ENCODE measurements at places on chromosomes 5 and 9. TPM values are rescaled to one million over a fixed set of nuclear protein-coding genes. Genes with fewer than 3 reads are reported as not detected.

Gene SLC36A2
- 0.62 TPM for polyA plus RNA-seq

Gene SNAPC4
- polyA plus RNA-seq = 5.4 TPM

Gene PURA
- 9.6 TPM for polyA plus RNA-seq

Gene GDNF
- polyA plus RNA-seq = 11.2 TPM

Gene TRIM52
- polyA plus RNA-seq = 17.1 TPM

Gene HAND1
- not detected for polyA plus RNA-seq

Gene IL17B
- polyA plus RNA-seq = 316 TPM

DNA sequence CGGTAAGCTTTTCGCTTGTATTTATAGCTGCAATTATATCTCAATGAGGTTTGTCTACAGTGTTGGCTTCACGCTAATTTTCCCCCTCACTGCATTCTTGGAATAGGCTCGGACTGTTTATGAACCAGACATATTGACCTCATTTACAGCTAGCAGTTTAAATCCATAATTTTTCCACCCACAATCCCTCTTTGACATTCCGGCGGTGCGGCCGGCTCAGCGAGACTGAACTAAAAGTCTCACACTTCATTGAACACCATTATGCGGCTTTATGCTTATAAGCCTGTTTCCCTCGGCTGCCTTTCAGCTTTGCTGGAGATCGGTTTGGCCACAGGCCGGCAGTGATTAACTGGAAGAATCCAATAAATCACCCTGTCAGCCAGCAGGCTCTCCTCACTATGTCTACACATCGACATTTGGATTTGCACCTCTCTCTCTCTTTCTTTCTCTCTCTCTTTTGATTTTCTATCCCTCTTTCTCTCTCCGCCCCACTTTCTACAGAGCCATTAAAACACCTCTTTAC, 315.0 kb upstream of the TLE4 start:
- peak; percentile 13 for DNase-seq

DNA sequence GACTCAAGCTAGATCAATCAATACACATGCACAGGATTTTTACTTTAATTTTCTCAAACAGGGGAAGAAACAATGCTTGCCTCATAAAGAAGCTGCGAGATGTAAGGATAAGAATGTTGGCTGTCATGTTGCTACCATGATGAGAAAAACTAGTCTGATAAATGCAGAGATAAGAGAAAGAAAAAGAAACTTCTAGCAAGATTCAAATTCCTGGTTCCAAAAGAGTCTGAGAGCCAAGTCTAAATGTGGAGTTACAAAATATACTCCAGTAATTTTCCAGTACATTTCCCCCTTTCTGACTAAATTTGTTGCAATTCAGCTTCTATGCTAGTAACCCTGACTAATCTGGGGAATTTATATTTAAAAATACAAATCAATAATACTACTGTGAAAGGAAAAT, 10.4 kb upstream of the ANXA1 start:
- DNase-seq = no peak

DNA sequence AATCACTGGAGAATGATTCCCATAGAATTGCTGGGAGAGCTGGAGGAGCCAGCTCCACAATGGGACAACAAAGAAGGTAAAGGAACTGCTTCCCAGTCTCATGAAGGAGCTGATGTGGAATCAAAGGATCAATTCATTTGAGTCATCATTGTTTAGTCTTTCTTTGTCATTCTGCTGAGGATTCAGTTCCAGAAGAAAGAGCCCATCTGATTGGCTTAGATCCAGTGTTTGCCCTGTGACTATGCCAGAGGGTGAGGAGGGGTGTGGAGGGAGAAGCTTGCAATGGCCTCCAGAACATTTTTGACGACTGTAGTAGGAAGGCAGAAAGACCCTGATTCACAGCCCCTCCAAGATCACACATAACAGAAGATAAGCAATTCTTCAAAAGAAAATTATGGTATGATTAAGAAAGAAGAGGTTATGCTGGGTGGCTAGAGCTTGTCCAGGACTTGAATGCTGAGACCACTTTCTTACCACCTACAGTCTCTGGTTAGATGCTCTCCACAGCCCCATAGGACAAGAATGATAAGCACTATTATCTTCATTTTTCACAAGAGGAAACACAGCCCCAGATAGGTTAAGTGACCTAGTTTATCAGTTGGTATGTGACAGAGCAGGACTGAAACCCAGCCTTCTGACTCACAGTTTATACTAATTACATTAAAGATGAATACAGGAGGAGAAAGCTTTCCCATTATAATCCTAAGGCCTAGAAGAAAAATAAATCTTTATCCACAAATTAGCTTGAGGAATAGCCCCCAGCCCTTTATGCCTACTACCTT, 363.1 kb downstream of the PRELID2 start:
- DNase-seq = no peak

- DNase-seq = no peak
These were observed 576.2 kb downstream of the BNC2 start for GRCh38 chr9:16294133-16294770.

DNA sequence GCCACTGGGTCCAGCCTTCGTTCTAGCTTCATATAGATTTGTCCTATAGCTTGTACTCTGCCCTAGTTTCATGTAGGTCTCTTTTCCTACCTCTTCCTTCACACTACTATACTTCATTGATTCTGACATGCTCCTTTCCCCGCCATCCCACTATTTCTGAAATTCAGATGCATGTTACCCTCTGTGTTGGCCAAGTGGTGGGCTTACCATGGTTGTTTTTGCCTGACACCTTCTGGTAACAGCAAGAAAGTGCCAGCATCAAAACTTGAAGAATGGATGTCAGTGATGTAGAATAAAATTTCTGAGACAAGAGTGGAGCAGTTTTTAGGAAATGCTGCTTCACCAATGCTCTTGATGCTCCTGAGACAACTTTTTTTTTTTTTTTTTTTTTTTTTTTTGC, 19.5 kb upstream of the SERINC5 start:
- DNase-seq = no peak

DNA sequence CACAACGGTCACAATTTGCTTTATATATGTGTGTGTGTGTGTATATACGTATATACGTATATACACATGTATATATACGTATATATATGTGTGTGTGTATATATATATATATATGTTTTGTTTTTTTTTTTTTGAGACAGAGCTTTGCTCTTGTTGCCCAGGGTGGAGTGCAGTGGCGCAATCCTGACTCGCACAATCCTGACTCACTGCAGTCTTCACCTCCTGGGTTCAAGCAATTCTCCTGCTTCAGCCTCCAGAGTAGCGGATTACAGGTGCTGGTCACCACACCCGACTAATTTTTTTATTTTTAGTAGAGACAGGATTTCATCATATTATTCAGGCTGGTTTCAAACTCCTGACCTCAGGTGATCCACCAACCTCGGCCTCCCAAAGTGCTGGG, 3.1 kb downstream of the RNF38 start:
- no peak for DNase-seq

DNA sequence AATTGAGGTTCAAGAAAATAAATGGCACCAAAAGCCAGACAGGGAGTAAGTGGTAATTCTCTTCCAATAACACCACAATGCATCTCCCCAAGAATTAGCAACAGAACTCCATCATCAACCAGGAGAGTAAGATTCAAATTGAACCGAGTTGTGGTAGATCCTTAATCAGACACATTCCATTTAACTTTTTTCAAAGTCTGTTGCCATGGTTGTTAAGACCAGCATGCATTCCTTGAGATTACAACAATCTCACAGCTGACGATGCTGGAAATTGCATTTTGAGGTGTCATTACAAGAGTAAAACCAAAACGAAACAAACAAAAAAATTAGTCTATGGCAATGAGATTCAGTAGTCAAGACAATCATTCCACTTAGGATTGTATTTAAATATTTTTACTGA, 78.9 kb upstream of the ZNF462 start:
- no peak for DNase-seq

- DNase-seq = no peak
These were observed 42.7 kb downstream of the ACER2 start for GRCh38 chr9:19451240-19452087.

GRCh38 chr5:149207831-149208230, 63.8 kb upstream of the AFAP1L1 start:
- no peak for DNase-seq

- DNase-seq = no peak
These were observed 277.5 kb upstream of the MVB12B start for GRCh38 chr9:126049088-126049487.

GRCh38 chr9:91844190-91844589, 105.8 kb downstream of the ROR2 start:
- no peak for DNase-seq

DNA sequence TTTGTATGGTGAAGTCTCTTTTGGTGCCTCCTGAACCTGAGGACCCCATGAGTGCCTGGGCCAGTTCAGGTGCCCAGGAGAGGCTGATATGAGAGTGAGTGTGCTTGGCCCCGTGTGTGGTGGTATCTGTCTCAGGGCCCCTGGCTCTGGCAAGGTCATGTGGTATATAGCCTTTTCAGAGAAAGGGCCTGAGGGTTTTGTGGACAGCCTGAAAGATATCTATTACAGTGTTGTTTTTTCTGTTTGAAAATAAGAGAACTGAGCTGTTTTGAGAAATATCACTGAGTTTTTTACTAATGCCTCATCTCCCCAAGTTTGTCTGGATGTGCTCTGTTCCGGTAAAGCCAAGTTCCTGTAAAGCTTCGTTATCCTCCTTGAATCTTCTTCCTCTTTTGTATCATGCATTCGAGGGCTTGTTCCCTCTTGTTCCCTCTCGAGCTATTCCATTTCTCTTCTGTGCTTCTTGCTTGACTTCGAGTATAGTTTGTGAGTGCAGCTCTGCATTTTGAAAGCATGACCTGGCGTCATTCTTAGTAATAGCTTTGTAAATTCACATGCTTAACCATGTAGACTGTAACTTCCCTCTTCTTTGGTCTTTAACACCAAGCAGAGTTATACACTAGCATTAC, 122.3 kb downstream of the MAST4 start:
- no peak for DNase-seq

- no peak for DNase-seq
These were observed 149.1 kb upstream of the VCAN start for GRCh38 chr5:83322273-83322924.

DNA sequence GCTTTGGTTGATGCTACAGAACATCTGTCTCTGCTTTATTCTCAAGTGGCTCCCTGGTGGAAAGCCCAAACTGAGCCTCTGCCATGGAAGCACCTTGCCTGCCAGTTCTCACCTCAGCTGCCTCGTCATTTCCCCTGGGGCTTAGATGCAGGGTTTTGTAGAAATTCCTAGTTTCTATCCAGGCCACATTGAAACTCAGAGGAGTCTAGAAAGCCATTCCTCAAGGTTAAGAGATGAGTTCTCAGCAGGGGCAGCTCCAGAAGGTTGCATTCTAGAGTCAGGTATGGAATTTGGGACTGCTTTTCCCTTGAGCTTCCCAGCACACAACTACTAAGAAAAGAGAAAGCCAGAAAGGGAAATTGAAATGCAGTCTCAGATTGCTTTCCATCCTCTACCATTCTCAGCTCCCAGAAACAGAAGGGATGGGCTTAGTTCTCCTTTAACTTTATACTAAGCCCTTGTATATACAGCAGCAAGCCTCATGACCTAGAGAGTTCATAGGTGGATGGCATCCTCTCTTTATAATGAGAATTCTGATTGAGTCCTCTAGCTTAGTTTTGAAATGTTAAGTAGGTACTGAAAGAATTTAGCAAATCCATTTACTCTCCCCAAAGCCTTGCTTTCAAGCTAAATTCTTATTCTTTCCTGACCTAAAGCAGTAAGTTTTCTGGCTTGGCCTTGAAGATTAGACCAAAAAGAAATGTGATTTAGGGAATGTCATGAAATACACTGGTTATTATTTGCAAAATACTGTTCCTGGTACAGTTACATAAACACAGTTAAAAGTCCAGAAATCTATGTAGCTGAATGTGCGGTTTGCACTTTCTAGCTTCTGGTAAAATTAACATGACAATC, 66.0 kb upstream of the MEF2C start:
- no peak for DNase-seq

GRCh38 chr5:149294872-149295829, 23.5 kb downstream of the AFAP1L1 start:
- no peak for DNase-seq

DNA sequence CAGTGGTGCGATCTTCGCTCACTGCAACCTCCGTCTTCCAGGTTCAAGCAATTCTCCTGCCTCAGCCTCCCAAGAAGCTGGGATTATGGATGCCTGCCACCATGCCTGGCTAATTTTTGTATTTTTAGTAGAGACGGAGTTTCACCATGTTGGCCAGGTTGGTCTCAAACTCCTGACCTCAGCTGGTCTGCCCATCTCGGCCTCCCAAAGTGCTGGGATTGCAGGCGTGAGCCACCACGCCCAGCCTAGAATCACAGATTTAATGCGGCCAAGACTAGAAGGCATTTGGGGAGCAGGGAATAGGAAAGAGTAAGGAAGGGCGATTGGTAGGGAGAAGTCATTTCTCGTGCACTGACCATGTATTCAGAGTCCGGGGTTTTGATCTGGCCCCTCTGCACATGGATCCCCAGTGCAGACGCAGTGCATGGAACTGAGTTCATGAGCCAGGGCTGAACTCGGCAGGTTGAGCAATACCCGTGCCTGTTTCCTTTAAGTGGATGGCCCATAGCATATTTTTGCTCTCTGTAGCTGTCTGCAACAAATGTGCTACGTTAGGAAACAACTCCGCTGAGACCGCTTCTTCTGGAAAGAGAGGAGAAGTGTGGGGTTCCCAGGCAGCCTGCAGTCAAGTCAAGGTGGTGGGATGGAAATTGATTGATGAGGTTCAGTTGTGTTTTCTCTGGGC, 3.4 kb upstream of the HMCN2 start:
- no peak for DNase-seq

DNA sequence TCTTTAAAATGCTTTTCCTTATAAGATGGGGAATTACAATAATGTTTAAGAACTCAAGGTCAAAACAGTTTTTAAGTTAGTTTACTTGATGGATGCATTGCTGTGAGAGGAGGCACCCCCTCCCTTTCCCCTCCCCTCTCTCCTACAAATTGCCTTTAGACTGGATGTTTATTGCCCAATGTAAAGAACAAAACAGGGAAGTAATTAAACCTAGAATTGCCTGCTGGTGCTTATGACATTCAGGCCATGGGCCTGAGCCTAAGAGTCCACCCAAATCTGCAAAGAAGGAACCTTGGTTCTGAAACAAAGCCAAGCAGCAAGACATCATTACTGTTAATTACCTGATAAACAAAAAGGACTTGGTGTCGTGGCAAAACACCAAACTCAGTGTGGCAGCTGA, 630.3 kb downstream of the ISL1 start:
- DNase-seq = no peak

DNA sequence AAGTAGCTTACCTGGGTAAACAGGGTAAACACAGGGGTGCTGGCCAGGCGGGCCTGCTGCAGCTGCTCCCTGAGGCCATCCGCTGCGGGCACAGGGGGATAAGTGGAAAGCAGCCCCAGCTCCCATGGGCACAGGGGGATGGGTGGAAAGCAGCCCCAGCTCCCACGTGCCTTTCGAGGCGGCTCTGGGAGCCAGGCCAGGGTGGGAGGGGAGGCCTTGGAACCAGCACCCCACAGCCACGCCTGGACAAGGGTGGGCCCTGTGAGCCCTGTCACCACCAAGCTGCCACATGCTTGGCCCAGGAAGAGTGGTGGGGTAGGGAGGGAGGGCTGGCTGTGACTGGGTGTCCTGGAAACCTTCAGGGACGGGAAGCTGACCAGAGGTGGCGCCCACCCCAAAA, 7.8 kb upstream of the CARD9 start:
- no peak for DNase-seq

Measured in forelimb muscle (tissue), 1 donor.